Naive B cell (primary cell): ENCODE measurements at places on chromosomes 4 and X. TPM values are rescaled to one million over a fixed set of nuclear protein-coding genes. Genes with fewer than 3 reads are reported as not detected.
A peak's percentile ranks its signal among the peaks of the same experiment; 100 is the strongest.

DNA sequence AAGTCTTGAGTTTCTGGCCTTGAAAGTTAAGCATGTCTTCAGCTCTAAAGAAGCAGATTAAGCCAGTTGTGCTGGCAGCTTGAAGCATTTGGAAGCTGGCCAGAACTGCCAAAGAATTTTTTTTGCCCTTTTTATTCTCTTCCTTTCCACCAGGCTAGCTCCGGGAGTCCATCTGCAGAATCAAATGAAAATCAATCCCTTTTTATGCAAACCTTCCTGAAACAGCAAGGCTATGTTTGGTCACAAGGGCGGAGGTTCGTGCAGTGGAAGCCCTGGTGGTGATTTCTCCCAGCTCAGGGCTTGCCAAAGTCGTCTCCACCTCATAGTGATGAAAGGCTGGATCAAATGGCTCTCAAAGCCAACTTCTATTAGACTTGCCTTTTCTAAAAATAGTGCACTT, 21.6 kb upstream of the C4orf54 start:
- H3K36me3 ChIP-seq, result no peaks in the 10 kb centered on the region
- DNase-seq, result no peak
- peaks cover 17% of the 10 kb centered on the region for H3K27me3 ChIP-seq
- no peak overlapping the region for H3K4me3 ChIP-seq
- H3K27ac ChIP-seq, result no peak overlapping the region

NMU gene
- not detected for polyA plus RNA-seq

H2BW2 gene
- polyA plus RNA-seq, result not detected

ANAPC10 gene
- polyA plus RNA-seq, result 26.8 TPM

GRCh38 chr4:16801356-16801755, 97.1 kb downstream of the LDB2 start:
- no peaks in the 10 kb centered on the region for H3K27me3 ChIP-seq
- H3K4me1 ChIP-seq, result no peaks in the 10 kb centered on the region
- no peak overlapping the region for H3K27ac ChIP-seq
- no peaks in the 10 kb centered on the region for H3K36me3 ChIP-seq
- no peak for DNase-seq

GRCh38 chr4:98659106-98659592, 738 bp upstream of the TSPAN5 start:
- H3K27me3 ChIP-seq, result no peaks in the 10 kb centered on the region
- no peaks in the 10 kb centered on the region for H3K36me3 ChIP-seq
- peak overlapping the region; percentile 86 for H3K27ac ChIP-seq
- H3K4me3 ChIP-seq, result peak overlapping the region; percentile 80

DNA sequence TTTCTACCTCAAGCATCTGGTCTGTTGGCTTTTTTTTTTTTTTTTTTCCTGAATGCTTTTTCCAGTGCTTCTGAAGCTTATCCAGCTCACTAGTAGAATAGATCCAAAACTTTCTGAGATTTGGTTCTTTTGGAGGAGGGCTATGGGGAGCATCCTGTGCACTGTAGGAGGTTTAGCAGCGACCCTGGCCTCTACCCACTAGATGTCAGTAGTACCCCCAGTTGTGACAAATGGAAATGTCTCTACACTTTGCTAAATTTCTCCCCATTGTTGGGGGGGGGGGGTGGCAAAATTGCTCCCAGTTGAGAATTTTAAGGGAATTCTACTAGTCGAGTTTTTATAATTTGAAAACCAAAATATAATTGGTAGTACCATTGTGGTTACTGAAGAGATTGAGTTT, 23.0 kb upstream of the PPA2 start:
- no peak for DNase-seq
- no peak overlapping the region for H3K27ac ChIP-seq
- no peaks in the 10 kb centered on the region for H3K4me1 ChIP-seq
- H3K36me3 ChIP-seq, result no peaks in the 10 kb centered on the region
- no peak overlapping the region for H3K4me3 ChIP-seq
- H3K27me3 ChIP-seq, result peaks cover 31% of the 10 kb centered on the region

- no peak overlapping the region for H3K27ac ChIP-seq
- no peak overlapping the region for H3K4me3 ChIP-seq
- peaks cover 16% of the 10 kb centered on the region for H3K27me3 ChIP-seq
- no peaks in the 10 kb centered on the region for H3K36me3 ChIP-seq
- no peaks in the 10 kb centered on the region for H3K4me1 ChIP-seq
- DNase-seq, result no peak
These were observed 29.2 kb downstream of the CNGA2 start for GRCh38 chrX:151763711-151764110.

DNA sequence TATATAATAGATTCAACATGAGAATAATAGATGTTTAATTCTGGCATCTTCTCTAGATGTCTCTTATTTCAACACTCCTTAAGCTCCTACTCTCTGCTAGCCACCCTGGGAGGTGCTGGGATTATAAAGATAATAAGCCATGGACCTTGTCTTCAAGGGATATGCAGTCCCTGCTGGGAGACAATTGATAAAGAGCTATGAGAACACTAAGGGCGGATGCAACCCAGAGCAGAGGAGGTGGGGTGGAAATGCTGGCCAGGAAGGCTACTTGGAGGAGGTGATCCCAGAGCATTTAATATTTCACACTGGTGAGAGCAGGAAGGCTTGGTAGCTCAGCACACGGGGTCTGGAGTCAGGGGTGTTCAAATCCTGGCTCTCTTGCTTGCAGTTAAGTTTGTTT, 18.3 kb upstream of the PGRMC2 start:
- H3K4me1 ChIP-seq, result no peaks in the 10 kb centered on the region
- peaks cover 37% of the 10 kb centered on the region for H3K36me3 ChIP-seq
- DNase-seq, result no peak
- H3K4me3 ChIP-seq, result no peak overlapping the region
- no peaks in the 10 kb centered on the region for H3K27me3 ChIP-seq

DNA sequence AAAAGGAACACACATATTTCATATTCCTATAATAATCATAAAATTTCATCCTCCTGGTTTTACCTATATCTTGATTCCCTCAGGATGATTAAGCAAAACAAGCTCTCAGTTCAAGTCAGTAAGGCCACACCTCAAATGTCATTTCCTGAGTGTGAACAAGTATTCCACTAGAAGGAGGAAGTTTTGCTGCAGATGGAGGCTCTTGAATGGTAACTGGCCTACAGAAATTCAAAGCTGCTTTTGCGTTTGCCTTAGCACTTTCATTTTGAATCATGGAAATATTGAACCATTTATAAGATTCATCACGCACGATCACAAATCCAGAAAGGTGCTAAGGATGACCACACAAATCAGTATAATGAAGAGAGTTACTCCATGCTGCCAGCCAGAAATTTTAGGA, 254.4 kb upstream of the CXXC4 start:
- H3K4me3 ChIP-seq, result no peak overlapping the region
- H3K27ac ChIP-seq, result no peak overlapping the region
- no peak for DNase-seq

ARX gene
- not detected for polyA plus RNA-seq

SLC9B2 gene
- 16.5 TPM for polyA plus RNA-seq

DNA sequence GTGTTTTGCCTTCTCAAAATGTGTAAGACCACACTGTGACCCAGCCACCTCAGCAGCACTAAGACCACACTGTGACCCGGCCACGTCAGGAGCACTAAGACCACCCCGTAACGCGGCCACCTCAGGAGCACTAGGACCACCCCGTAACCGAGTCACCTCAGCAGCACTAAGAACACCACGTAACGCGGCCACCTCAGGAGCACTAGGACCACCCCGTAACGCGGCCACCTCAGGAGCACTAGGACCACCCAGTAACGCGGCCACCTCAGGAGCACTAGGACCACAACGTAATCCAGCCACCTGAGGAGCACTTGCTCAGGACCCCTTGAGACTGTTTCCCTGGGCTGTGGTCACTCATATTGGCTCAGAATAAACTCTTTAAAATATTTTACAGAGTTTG, 71.7 kb downstream of the MTNR1A start:
- DNase-seq, result no peak
- no peak overlapping the region for H3K4me3 ChIP-seq
- H3K27ac ChIP-seq, result no peak overlapping the region
- H3K27me3 ChIP-seq, result no peaks in the 10 kb centered on the region

GYG2 gene
- not detected for polyA plus RNA-seq

IL1RAPL2 gene
- polyA plus RNA-seq, result not detected

- no peaks in the 10 kb centered on the region for H3K4me1 ChIP-seq
- no peak overlapping the region for H3K27ac ChIP-seq
- DNase-seq, result no peak
- H3K36me3 ChIP-seq, result no peaks in the 10 kb centered on the region
These were observed 212.4 kb upstream of the GRID2 start for GRCh38 chr4:92091335-92091734.

DNAAF6 gene
- polyA plus RNA-seq, result not detected

DNA sequence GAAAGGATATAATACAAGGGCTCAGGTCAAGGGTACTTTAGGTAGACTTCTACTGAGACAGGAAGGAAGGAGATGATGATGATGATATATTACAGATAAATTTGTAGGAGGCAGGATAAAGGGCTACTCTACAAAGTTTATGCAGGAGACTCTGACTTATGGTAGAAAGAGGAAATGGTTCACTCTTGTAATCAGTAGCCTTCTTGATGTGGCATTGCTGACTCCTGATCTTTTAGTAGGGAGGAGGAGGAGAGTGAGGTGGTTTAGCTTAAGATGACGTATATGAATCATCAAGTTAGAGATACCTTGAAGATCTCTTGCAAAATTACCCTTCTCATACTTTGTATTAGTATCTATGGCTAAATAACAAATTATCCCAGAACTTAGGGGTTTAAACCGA, 4.7 kb downstream of the BLTP1 start:
- H3K27me3 ChIP-seq, result no peaks in the 10 kb centered on the region
- DNase-seq, result no peak
- peaks cover 31% of the 10 kb centered on the region for H3K4me1 ChIP-seq
- no peak overlapping the region for H3K4me3 ChIP-seq
- H3K36me3 ChIP-seq, result no peaks in the 10 kb centered on the region

DNA sequence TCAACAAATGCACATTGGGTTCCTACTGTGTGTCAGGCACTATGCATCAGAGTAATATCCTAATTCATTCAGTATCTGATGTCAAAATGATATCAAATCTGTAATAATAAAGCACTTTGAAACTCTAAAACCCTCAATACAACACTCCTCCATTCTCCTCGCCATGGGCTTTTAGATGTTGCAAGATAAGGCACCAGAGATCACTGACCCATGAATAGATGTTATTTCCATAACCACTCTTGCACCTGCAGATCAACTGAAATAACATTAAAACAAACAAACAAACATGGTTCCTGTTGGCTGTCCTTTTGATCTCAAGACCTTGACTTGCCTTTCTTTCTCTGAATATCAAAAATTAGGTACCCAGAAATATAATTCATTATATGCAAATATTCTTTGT, 100.2 kb downstream of the MAB21L2 start:
- H3K4me3 ChIP-seq, result no peak overlapping the region
- H3K27me3 ChIP-seq, result no peaks in the 10 kb centered on the region
- no peaks in the 10 kb centered on the region for H3K36me3 ChIP-seq
- H3K4me1 ChIP-seq, result peaks cover 2% of the 10 kb centered on the region

DNA sequence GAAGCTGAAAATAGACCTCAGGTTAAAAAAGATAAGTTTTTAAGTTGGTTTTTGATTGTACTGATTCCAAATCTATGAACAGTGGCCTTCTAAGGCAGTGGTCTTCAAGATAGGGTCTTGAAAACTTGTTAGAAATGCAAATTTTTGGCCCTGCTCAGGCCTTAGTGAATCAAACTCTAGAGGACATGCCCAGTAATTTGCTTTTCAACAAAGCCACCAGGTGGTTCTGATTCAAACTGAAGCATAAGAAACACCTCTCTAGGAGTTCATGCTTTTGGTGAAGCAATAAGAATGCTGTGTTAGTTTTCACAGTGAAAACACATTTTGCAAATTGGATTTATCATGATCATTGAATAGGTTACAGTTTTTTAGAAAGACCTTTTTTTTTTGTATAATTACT, 1849.4 kb upstream of the AGA start:
- no peaks in the 10 kb centered on the region for H3K4me1 ChIP-seq
- no peak overlapping the region for H3K4me3 ChIP-seq
- H3K36me3 ChIP-seq, result no peaks in the 10 kb centered on the region
- no peak for DNase-seq
- H3K27me3 ChIP-seq, result no peaks in the 10 kb centered on the region

DNA sequence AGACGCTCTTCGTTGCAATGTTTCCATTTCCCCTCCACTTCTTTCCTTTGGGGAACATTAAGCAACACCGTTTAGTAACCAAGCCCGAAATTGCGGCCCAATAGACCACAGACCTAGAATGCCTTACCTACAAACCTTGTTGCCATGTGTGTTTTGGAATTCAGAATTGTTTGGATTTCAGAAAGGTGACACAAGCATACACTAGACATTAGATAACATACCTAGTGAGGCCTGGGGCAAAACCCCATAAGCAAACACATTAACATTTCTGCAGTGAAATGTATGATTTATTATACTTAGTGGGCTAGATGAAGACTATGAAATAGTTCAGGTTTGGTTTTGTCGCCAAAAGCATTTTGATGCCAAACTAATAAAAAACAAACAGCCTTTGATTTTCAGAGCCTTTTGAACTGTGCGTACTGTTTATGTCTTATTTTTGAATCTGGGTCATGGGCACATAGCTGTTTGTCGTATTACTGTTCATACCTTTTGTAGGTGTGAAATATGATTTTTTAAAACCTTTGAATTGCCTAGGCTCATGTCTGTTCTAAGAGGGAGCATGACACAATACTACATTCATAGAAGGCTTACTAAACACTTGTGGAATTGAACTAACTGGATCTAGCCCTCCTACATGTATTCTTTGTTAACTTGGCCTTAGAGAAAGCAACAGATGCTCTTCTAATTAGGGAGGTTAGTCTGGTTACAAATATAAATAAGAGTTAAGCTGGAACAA, 88.6 kb upstream of the TMEM164 start:
- no peak overlapping the region for H3K4me3 ChIP-seq
- no peaks in the 10 kb centered on the region for H3K27me3 ChIP-seq
- DNase-seq, result no peak
- H3K4me1 ChIP-seq, result no peaks in the 10 kb centered on the region
- H3K27ac ChIP-seq, result no peak overlapping the region

CFAP99 gene
- not detected for polyA plus RNA-seq

- H3K4me3 ChIP-seq, result no peak overlapping the region
- H3K27me3 ChIP-seq, result no peaks in the 10 kb centered on the region
- peaks cover 8% of the 10 kb centered on the region for H3K4me1 ChIP-seq
- no peak for DNase-seq
- H3K36me3 ChIP-seq, result no peaks in the 10 kb centered on the region
These were observed 57.8 kb downstream of the PPP1R2C start for GRCh38 chrX:42720209-42720608.

GRCh38 chrX:24168807-24169206, 19.3 kb downstream of the ZFX start:
- no peaks in the 10 kb centered on the region for H3K27me3 ChIP-seq
- DNase-seq, result no peak
- H3K36me3 ChIP-seq, result peaks cover 8% of the 10 kb centered on the region

DNA sequence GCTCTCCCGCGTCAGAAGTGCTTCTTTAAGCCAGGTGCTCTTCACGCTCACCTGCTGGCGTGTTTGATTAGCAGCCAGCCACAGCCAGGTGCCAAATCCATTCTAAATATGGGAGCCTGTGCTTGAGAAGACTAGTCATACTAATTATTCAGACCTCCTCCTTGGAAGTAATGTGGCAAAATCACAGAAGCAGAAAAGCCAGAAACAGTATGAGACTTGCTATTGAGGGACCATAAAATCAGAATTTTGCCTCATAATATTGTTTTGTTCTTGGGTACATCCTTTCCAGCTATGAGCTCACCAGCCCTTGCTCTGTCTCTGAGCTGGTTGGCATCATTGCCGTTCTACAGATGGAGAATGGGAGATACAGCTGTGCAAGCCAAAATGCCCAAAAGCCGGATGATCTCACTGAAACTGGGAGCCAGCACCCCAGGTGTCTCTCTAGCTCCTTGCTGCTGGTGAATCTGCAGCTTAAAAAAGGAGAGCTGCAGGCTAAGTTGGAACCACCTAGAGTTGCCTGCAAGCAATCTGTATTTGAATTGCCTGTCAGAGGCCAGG, 205.4 kb downstream of the SHROOM3 start:
- no peak for DNase-seq
- H3K27ac ChIP-seq, result no peak overlapping the region
- H3K36me3 ChIP-seq, result no peaks in the 10 kb centered on the region
- H3K27me3 ChIP-seq, result no peaks in the 10 kb centered on the region

GRID2 gene
- polyA plus RNA-seq, result not detected

ZNF157 gene
- 1.3 TPM for polyA plus RNA-seq
